ENCODE measurements at places on chromosomes 1 and 21.

- DNase-seq: no peak
Observed at GRCh38 chr1:160081261-160081936, at the start of gene KCNJ9. Gene KCNJ9 (plus strand): TSS chr1:160081538. CDS start chr1:160084031, 2,493 bp downstream.

GRCh38 chr1:228226956-228227791 lies 19.3 kb downstream of the OBSCN start:
- DNase-seq: peak; percentile 35

GRCh38 chr1:192477630-192478029 lies 97.9 kb upstream of the RGS1 start:
- DNase-seq: peak; percentile 67

DNA sequence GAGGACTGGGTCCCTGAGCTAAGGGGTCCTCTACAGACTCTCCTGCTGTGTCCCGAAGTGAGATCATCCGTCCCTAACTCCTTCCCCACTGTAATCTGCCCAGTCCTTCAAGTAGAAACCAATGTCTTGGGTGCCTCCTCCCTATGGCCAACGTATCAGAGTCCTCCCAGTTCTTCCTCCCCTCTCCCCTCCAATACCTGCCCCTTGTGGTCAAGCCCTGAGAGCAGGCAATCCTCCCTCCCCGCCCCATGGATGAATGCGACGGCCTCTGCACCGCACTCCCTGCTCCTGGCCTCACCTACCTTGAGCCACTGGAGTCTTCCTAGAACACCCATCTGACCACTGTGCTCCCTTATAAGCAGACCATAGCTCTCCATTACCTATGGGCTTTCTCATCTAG lies 31.1 kb downstream of the HTR6 start:
- DNase-seq: no peak

DNA sequence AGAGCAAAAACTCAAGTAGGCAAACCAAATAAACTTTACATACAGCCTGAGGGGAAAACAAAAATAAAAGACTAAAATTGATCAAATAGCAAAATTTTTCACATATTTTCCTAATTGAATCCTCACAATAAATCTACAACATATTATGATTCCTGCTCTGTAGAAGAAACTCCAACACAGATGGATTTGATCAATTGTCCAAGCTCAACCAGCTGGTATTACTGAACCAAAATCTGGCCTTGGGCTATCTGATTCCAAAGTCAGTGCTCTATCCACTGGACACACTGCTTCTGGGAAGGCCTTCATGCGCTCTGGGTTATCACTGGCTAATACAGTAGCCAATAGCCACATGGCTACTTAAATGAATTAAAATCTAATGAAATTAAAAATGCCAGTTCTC lies 39.3 kb downstream of the PCNX2 start:
- no peak for DNase-seq

DNA sequence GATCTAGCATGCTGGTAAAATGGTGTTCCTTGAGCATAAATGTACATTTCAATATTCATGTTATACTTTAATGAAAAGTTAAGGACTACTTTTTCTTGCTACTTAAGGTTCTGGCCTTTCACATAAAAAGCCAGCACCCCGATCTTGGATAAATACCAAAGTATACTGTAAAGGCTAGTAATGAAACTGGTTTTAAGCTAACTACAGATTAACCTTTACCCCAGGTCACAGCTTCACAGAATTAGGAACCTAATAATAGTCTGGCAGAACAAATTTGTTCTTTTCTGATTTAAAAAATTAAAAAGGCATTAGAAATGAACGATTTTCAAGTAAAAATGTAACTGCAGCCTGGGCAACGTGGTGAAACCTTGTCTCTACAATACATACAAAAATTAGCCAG lies 23.5 kb downstream of the DIPK1A start:
- no peak for DNase-seq

DNA sequence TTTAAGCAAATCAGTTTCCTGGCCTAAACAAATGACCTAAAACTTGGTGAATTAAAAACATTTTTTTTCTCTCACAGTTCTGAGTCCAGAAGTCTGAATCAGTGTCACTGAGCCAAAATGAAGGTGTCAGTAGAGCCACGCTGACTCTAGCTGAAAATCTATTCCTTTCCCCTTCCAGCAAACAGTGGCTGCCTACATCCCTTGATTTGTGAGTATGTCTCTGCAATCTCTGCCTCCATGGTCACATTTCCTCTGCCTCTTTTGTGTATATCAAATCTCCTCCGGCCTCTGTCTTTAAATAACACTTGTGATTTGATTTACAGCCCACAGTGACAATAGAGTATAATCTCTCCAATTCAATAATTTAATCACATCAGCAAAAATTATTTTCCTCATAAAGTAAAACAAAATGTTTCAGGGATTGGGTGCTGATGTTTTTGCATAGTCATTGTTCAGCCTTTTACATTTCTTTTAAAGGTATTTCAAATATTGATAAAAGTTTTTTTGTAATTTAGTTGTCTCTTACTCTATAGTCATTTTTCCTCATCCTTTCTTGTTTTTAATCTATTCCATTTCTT lies 1715.4 kb downstream of the BRINP3 start:
- DNase-seq: no peak

- DNase-seq: no peak
Observed at GRCh38 chr1:112092656-112093371, 103.3 kb upstream of the KCND3 start.
